ENCODE measurements at places on chromosomes 7 and 10.
A peak's percentile ranks its signal among the peaks of the same experiment; 100 is the strongest.

DNA sequence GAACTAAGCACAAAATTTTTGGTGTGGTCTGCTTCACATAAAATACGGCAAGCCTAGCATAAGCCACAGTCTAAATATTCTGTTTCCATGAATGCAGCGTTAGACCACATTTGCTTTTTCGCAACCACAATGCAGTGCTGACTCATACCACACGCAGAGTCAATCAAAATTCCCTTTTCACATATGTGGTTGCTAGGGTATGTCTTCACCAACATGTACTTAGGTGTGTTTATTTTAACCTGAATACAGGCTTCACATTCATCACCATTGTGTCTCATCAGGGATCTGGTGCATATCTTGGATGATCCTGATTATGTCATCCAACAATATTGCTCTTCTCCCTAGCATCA is 90.8 kb downstream of the CHN2 start:
- DNase-seq = peak; percentile 71

- no peak for DNase-seq
These were observed 771 bp downstream of the DNAJC9 start for GRCh38 chr10:73246322-73246645.

GRCh38 chr10:79047875-79048638 is 20.7 kb upstream of the ZMIZ1 start:
- peak; percentile 72 for DNase-seq

DNA sequence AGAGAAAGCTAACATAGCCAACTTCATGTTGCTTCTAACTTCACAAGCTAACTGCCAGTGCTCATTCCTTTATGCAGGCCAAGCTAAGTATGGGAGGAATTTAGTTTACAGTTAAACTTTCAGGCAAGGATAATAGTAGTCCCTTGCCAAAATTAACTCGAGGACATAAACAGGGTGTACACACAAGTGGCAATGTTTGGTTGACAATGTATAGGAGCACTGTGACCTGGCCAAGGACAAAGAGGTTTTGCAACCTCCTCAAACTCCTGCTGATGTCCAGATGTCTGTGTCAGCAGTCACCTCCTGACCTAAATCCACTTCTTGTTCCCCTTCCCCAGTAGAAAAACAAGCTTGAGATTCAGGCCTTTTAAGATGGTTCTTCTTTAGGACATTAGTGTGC is 494.6 kb upstream of the KLF6 start:
- no peak for DNase-seq

GRCh38 chr7:94303695-94304094 is 91.0 kb upstream of the COL1A2 start:
- DNase-seq = no peak

DNA sequence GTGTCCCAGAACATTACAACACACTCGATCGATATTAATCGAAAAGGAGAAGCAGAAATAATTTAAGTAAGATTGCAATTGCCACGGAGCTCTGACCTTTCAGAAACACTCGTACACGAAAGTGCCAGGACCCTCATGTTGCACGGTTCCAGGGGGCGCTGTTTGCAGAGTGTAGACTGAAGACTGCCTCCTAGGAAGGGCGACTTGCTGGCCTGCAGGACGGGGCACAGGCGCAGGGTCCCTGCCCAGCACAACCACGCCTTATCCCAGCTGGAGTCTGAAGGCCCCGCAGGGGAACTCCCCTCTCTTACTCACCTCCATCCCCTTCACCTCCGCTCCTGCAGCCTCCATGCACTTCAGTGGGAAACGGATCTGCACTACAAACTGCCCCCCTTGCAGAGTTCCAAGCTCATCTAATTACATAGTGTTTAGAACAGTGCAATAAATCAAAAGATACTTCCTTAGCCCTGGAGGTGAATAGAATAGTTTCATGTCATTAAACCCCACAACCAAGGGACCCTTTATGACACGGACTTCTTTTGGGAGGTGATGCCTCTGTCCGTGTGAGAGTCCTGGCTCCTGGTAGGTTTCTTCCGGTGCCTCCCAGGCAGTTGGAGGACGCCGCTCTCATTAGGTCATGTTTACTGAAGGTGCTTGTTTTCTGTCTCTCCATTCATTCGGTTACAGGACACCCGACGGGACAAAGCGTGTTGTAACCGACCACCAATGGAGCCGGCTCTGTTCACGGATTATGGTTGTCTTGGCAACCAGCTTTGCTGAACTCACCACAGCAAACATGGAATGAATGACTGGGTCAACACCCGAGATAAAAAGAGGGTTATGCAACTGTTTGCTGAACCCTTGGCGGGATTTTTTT is 262.2 kb downstream of the BAMBI start:
- DNase-seq = no peak

- DNase-seq = no peak
These were observed 16.0 kb downstream of the SND1 start for GRCh38 chr7:127667759-127668530.

DNA sequence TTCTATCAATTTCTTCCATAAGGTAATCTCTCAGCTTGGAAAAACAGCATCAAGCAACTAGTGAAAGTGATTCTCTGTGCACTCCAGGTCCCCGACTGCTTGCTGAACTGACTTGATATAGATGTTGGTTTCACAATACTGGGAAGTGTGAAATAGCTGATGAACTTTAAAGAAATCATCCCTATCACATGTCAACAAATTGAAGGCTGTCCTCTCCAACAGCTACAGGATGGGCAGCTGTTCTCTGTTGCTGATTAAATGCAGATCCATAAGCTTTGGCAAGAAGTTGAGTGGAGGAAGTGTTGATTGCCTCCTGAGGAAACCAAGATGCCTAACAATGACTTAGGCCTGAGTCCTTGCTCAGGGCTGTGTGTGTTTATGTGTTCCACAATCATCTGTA is 130.4 kb upstream of the GDF10 start:
- DNase-seq = no peak

DNA sequence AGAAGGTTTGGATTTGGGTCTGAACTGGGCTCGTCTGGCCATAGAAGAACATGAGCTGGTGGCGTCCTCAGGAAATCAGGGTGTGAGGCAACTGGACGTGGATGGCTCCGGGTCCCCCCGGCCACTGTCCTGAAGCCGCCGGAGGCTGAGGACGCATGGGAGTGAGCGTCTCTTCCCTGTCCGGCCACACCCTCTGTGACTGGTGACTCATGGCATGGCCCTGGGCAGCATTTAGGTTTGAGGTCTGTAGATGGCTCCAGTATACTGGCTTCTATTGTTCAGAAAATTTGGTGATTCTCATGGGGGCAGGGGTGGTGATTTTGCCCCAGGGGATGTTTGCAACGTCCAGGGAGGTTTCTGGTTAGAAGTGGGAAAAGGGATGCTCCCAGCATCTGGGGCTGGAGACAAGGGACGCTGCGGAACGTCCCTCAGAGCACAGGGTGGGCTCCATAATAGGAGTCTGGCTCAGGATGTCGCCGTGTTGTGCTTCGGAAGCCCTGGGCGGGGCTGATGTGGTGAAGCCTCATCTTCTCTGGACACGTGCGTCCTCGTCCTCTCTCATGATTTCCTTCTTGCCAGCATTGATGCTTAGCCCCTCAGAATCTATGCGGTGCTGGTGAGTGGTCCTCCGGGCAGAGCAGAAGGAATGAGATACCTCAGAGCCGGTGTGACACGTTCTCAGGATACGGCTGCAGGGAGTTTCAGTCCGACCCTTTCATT is 49.9 kb downstream of the PITRM1 start:
- DNase-seq = no peak

GRCh38 chr7:121083138-121083789 is 94.8 kb downstream of the CPED1 start:
- DNase-seq = no peak

- DNase-seq = no peak
These were observed 32.5 kb upstream of the FAM133B start for GRCh38 chr7:92622685-92623084.

DNA sequence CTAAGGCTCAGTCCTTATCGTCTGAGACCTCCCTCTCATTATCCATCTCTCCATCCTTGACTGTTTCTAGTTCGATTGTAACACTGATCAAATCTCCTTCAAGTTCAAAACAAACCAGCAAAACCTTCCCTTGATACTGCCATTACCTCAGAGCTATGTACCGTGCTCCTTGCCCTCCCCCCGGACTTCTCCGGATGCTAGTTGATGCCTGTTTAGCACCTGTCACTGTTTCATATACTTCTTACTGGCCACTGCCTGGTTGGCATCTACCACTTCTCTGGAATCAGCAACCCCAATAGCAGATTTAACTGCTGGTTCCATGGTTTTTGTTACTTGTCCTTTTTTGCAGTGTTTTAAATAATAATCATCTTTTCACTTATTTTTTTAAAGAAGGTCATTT is 64.1 kb downstream of the BMPR1A start:
- no peak for DNase-seq

DNA sequence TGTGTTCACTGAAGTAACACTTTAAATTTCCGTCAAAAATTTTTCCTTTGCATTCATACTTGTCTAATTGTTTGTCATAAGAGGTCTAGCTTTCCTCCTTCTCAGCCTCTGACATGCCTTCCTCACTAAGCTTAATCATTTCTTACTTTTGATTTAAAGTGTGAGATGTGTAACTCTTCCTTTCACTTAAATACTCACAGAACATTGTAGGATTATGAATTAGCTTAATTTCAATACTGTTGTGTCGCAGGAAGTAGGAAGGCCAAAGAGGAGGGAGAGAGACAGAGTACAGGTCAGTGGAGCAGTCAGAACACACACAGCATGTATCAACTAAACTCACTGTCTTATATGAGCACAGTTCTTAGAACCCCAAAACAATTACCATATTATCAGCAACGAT is 99.0 kb downstream of the SRPK2 start:
- DNase-seq = no peak

GRCh38 chr7:139125657-139126056 is 16.1 kb upstream of the ZC3HAV1 start:
- DNase-seq = no peak

- DNase-seq = no peak
These were observed 249.2 kb upstream of the PHF14 start for GRCh38 chr7:10724449-10724848.

DNA sequence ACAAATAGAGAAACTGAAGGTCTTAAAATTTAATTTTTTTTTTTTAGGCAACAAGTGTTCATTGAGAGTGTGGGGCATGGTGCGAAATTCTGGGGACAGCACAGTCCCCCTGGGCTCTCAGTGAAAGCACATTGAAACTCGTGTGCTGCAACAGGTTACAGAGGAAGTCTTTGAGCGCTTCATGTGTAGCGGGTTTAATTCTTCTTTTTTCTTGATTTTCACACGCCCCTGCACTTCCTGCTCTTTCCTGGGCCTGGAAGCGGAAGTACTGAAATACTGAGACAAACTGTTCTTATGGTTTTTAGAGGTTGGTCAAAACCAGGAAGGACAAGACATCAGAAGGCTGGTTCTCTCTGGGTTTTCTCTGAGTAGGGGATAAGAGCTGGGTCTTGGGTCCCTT is 203.5 kb downstream of the PTEN start:
- DNase-seq = no peak

GRCh38 chr7:598899-599298 is 79.3 kb upstream of the PDGFA start:
- no peak for DNase-seq

All from GDM1 (cell line).